CD8-positive, alpha-beta T cell (primary cell): ENCODE measurements at places on chromosomes 4 and X. TPM values are rescaled to one million over a fixed set of nuclear protein-coding genes. Genes with fewer than 3 reads are reported as not detected.
A peak's percentile ranks its signal among the peaks of the same experiment; 100 is the strongest.

Gene NLRP2B
- not detected for total RNA-seq

Gene MAGEA1
- total RNA-seq = not detected

Gene SLC6A8
- total RNA-seq = 2.7 TPM

Gene TRIM75
- total RNA-seq = not detected

Gene ART3
- total RNA-seq = not detected

DNA sequence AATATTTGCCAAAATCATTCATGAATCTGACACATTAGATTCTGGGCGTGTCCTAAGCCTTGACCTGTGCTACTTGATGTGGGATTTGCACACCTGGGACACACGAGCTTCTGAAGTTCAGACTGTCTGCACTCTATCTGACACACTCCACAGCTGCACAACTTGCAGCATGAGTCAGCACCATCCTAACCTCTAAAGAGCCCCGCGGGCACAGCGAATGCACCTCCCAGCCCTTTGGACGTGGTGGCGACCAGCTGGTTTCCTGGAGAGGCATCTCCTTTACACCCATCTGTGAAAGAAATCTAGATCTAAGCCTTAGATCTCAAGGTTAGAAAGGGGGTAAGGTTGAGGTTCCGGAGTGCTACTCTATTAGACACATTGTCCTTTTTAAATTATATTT is 69.2 kb downstream of the SORBS2 start:
- no peak for DNase-seq

GRCh38 chr4:115110191-115111181 is 2.9 kb downstream of the NDST4 start:
- no peak for DNase-seq

DNA sequence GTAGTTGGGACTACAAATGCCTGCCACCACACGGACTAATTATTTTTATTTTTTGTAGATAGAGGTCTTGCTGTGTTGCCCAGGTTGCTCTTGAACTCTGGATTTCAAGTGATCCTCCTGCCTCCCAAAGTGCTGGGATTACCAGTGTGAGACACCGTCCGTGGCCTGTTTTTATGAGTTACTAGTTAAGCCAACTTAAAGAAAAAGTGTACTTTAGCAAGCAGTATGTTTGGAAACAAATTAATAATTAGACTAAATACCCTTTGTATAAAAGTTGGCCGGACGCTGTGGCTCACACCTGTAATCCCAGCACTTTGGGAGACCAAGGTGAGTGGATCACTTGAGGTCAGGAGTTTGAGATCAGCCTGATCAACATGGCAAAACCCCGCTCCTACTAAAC is 14.2 kb upstream of the PTPN13 start:
- no peak for DNase-seq

DNA sequence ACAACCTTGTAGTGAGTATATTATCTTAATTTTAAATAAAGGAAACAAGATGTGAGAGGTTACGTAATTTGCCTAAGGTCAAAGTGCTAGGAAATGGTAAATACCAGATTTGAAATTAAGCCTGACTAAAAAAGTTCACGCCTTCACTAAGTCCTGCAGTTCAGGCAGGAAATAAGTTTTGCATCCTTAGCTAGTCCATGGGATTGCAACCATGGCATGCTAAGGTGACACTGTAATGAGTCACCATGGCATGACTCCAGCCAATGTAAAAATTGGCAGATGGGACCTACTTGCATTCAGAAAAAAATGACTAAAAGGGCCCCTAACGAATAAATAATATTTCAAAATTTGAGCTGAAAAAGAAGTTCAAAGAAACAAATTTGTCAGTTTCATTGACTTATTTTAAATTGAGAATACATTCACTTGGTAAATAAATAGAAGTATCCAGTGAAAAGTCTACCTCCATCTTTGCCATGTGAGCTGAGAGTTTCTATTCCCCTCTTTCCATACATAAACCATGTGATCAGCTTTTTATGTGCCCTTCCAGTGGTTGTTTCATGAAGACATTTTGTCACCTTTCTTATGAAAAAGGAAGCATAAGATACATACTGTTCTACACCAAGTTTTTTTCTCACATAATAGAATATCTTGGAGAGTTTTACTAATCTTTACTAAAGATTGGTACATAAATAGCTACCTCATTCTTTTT is 72.4 kb downstream of the ANKRD50 start:
- no peak for DNase-seq

- no peak for DNase-seq
Measured at GRCh38 chr4:146334862-146335449, 120.6 kb downstream of the REELD1 start.

GRCh38 chr4:39324446-39324845 is 41.7 kb downstream of the RFC1 start:
- no peak for DNase-seq

GRCh38 chr4:48585401-48585800 is 95.3 kb downstream of the ZAR1 start:
- no peak for DNase-seq

- no peak for DNase-seq
Measured at GRCh38 chrX:153854702-153855101, 24.4 kb upstream of the PDZD4 start.

DNA sequence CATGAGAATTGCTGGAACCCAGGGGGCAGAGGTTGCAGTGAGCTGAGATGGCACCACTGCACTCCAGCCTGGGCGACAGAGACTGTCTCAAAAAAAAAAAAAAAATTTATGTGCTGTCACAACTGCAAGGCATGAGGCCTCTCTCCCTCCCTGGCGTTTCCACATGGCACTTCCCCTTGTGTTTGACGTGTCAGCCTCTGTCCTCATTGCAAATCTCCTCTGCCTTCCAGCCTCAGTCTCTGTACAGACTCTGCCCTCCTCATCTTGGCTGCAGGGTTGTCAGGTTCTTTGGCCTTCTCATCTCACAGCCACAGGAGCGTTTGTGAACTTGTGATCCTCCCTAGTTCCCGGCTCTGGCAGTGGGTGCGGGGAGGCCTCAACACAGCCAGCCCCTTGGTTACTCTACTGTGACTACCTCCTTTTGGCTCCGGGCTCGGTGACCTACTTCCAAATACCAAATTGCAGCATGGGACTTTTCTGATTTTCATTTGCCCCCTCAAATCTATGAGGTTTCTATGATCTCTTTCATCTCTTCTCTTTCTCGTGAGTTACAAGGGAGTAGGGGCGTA is 250.0 kb downstream of the CBR4 start:
- DNase-seq = peak; percentile 6

GRCh38 chrX:119638725-119639471 is 32.7 kb upstream of the NKRF start:
- no peak for DNase-seq

DNA sequence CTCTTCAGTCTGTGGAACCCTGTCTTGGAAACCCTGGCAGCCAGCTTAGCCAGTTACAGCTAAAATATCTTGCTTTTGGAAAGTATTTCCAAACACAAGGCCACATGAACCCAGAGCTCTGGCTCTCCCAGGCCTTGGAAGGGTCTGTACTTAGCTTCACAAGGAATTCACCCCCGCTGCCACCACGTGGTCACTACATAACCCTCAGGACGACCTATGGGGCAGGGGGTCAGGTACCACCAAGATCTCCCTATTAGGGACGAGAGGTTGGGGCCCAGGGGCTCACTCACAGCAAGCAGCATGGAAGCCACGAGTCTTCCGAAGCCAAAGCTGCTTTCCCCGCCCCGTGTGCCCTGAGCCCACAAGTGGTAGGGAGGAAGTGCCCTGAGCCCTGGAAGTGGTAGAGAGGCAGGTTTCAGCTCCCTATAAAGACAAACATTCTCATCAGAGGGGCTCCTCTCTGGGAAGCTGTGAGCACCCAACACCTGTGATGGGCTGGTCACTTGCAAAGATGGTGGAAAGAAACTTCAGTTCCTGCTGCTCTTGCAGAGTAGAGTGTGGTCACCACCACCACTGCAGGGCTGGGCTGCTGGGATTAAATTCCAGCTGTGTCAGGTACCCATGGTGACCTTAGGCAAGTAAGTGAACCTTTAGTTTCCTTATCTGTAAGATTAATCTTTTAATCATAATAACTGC is 4.7 kb upstream of the JAKMIP1 start:
- DNase-seq = no peak

DNA sequence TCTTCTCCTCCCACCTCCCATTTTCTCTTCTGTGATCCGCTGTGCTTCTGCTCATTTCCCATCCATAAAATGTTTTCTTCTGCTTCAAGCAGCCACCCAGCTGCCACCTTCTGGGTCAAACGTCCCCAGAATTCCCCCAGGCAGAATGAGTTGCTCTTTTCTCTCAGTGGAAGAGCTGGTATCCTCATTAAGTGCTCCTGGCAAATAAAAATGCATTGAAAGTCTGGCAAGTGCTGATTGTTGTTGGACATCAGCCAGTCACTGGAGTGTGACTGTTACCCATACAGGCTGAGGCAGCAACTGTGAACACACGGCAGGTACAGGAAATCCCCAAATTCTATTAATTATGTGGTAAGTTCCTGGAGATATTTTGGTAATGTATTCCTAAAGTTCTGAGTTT is 52.6 kb downstream of the LIMCH1 start:
- no peak for DNase-seq

DNA sequence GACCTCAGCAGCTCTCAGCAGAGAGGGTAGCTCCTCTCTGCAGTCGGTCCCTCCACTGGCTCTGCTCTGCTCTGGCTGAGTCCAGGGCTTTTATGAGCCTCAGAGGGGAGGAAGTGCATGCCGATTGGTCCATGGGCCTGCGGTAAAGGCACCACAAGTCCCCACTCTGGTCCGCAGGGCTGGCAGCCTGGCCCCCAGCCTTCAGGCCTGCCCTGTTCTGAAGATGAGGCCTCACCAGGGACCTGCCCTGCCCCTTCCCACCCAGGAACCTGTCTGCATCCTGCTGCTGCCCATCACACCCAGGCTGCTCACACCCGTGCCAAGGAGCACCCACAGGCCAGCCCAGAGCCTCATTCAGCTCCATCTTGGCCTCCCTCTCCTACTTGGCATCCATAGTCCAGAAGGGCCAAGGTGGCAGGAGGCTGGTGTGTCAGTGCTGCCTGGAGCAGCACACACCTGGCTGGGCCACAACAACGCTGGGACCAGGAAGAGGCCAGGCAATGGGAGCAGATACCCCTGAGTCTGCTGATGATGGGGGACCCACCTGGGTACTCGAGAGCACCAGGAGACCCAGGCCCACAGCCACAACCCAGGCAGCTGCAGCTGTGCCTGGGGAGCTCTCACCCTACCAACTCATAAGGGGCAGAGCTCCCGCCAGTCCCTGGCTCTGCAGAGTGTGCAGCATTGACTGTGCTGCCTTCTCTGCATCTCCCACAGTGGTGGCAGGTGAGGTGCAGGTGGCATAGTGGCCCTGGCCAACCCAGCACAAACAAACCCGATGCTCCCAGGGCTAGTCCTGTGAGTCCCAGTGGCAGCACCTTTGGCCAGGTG is 191.9 kb upstream of the NUDT6 start:
- DNase-seq = no peak

GRCh38 chr4:185792384-185793115 is 19.4 kb downstream of the SORBS2 start:
- DNase-seq = no peak

GRCh38 chr4:80592950-80593349 is 257.4 kb downstream of the CFAP299 start:
- no peak for DNase-seq

DNA sequence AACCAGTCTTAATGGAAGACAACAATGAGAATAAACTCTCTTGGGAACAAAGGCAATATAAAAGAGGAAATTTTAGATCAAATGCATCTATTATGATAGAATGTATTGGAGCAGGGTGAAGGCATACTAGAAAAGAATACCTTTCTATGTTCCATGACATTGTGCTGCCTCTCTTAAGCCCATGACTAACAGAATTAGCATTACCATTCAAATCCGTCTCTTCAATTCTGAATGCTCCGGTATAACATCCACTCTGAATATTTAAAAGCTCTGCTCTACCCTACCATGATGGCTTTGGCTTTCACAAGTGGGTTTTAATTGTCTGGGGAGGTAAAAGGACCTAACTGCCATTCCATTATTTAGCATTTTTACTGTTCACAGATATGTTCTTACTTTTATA is 1878.4 kb downstream of the ARAP2 start:
- DNase-seq = no peak
